ENCODE measurements at places on chromosomes 4 and X. TPM values are rescaled to one million over a fixed set of nuclear protein-coding genes. Genes with fewer than 3 reads are reported as not detected.

CT45A3 gene
- total RNA-seq: not detected

AADAT gene
- total RNA-seq: 14.8 TPM

MRPS18C gene
- total RNA-seq: 24.3 TPM

FGF13 gene
- 42.1 TPM for total RNA-seq

All from camera-type eye (tissue), 1 donor.